GM12891 (cell line): ENCODE measurements at places on chromosomes 4 and X.

- no peak for DNase-seq
Observed at GRCh38 chr4:30714408-30715031, 5.6 kb upstream of the PCDH7 start.

DNA sequence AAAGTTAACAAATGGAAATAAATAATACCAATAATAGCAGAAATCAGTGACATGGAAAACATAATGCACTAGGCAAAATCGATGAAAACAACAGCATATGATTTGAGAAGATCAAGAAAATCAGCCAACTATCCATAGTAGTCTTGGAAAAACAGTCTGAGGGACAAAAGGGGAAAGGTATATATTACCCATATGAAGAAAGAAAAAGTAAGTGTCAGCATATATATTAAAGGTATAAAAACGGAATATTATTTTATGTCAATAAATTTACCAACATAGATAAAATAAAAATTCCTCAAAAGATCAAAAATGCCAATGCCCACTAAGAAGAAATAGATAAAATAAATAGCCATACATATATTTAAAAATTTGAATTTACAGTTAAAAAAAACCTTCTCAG lies 33.0 kb downstream of the ACTRT1 start:
- no peak for DNase-seq

GRCh38 chr4:14333616-14334015 lies 668.7 kb upstream of the CPEB2 start:
- DNase-seq, result no peak

GRCh38 chrX:13288671-13289070 lies 31.2 kb downstream of the ATXN3L start:
- no peak for DNase-seq

DNA sequence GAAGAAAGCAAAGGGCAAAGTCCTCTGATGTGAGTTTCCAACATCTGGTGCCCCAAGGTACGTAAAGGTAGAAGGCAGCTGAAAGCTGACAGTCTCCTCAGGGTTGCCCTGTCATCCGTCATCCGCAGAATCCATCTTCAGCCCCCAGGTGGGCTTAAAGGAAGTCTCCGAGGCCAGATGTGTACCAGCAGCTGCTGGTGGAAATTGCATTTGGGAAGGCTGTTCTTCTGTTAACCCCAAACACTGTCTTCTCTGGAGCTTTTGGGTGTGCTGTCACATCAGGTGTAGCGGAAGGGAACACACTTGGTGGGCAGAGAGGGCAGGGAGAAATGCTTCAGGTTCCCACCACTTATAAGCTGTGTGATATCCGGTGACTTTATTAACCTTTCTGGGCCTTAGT lies 310.0 kb upstream of the GATB start:
- DNase-seq, result no peak

GRCh38 chr4:168637872-168638756 lies 141.3 kb downstream of the PALLD start:
- no peak for DNase-seq

DNA sequence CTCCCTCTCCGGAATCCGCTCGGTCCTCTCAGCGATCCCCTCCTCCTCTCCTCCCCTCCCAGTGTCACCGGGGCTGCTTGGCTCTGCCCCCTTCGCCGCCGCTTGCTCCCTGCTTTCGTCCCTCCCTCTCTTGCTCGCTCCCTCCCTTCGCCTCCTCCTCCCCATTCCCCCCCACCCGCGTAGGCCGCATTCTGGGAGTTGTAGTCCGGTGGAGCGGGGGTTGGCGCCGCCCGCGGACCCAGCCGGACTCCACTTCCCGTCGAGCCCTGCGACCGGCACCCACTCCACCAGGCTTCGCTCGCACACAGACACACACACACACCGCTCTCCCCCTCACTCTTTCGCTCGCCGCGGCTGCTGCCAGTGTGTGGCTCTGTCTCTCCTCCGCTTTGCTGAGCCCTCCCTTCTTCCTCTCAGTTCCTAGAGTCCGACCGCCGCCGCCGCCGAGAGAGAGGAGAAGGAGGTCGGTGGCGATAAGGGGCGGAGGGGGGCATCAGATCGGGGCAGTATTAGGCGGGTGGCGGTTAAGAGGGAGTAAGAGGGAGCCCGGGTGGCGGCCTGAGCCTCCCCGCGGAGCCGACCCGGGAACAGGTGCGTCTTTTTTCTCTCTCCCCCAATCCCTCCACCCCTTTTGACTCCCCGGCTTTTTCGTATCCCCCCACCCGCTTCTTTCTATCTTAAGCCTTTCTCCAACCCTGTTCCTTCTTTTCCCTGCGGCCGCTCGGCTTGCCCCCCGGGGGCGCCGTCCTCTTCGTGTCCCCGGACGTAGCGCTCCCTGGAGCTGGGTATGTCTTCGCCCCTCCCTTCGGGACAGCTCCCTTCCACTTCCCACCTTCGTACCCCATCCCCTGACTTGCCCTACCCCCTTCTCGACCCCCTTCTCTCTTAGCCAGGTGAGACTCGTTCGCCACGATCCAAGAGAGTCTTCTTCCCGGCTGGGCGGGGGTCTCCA lies at the start of gene BCORL1:
TSS of gene BCORL1 (plus strand) at position 336 of the 952 bp plus-strand sequence. CDS start 22,597 bp downstream, outside the sequence.
- peak; percentile 86 for DNase-seq

DNA sequence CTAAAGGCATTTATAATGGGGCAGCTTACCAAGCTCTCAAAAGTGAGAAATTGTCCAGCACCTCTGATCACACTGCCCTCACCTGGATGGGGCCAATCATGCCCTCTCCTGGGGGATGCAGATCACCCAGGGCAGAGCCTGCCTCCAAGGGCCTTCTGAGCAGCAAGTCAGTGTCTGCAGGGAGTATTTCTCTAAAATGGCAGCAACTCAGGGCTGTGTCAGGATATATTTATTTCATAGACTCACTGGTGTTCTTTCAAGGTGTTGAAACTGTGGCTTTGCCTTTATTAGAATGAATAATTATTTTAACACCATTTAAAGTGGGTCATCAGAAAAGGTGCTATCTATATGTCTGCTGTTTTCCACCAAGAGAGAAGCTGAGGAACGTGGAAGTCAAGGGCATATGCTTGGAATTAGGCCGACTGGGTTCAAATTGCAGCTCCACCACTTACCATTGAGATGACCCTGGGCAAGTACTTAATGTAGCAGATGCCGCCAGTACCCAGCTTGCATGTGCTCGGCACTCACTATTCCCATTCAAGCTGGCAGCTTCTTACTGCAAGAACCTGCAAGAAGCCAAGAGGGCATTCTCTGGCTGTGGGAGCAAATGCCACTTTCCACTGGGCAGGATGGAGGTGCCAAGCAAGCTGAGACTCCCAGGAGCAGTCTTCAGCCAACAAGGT lies 590.0 kb downstream of the BCOR start:
- DNase-seq, result no peak

DNA sequence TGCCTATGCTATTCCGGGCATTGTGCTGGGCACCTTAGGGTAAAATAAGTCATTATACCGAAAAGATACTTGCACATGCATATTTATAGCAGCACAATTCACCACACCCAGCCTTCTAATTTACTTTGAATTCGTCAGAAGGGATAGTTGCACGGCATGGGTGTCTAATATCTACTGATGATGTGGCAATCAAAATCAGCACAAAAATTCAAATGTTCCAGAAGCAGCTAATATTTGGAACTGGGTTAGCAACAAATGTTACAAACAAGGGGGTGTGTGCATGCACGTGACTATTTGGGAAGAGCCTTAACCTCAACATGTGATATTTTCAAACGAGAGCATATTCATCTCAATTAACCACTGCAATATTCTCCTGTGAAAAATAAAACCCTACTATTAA lies 79.7 kb upstream of the PRSS48 start:
- DNase-seq, result no peak

DNA sequence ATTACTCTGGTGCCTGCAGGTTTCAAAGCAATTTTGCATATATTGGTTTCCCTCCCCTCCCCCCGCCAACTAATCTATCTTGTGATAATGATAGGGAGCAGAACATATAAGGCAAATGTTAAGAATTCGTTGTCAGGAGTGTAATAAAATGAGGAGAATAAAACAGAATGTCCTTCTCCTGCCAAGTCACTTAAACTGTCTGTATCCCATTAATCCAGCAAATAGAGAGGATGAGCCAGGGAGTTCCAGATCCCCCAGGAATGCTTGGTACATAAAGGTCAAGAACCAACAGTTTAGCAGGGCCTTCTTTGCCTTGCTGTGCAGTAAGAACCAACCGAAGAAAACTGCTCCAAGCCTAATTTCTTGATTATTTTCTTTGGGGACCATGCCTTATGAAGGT lies 141.4 kb downstream of the AMELX start:
- DNase-seq, result no peak

GRCh38 chr4:37243722-37244582 lies 591 bp upstream of the NWD2 start:
- DNase-seq, result peak; percentile 9

DNA sequence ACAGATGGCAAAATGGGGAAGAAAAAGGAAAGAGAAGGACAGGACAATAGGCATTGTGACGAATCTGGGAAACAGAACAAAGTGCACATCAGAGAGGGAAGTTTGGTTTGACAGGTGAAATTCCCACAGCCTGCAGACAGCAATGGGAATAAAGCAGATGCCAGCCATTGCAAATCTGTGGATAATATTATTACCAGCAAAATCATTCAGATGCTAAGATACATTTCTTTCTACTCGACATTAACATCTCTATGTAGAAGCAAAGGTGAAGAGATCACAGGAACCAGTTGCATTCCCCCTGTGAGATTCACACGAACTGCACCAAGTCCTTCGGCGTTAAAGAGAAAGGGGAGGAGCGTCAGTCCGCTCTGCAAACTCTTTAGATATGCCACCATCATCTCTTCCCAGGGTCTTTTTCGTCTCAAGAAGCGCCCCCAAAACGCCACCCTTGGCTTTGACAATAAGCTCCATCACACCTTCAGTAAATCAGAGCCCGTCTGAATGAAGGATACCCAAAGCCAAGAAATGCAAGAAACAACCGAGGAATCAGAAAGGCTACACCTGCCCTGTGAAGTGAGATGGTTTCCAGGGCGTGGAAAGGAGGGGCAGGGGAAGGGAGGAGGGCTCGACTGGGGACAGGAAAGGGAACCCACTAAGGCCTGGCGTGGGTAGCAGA lies 1.9 kb downstream of the NEUROG2 start:
- no peak for DNase-seq

DNA sequence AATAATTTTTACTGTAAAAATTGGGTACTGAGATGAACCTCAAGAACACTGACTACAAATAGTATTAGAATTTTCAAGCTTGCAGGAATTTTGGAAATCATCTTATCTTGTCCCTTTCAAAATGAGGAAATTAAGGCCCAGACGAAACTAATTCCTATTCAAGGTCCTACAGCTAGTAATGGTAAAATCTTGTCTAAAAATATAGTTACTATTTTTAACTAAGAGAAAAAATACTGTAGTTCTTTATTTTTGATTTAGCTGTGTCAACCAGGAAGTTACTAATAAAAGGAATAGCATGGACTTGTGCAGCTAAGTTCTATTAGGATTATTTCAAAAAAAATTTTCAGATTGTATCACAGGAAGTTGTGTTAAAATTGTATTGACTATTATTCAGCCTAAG lies 12.7 kb downstream of the PRIMPOL start:
- no peak for DNase-seq

DNA sequence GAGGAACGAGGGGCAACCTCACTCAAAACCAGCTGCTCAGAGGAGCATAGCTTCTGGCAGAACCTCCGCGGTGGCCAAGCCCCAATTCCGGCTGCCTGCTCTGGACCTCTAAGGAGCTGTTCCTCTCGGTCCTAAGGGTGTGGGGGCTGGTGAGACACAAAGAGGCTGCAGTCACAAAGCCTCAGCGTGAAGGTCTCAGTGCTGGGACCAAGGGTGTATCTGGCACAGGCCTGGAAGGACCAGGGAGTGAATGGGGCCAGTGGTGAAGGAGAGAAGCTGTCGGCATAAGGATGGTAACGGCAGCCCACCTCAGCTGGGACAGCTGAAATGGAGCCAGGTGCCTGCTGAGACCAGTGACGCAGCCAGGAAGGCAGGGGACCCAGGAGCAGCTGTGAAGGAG lies 5.3 kb downstream of the PDE6B start:
- no peak for DNase-seq

GRCh38 chr4:117844594-117844993 lies 189.7 kb upstream of the NDST3 start:
- no peak for DNase-seq

DNA sequence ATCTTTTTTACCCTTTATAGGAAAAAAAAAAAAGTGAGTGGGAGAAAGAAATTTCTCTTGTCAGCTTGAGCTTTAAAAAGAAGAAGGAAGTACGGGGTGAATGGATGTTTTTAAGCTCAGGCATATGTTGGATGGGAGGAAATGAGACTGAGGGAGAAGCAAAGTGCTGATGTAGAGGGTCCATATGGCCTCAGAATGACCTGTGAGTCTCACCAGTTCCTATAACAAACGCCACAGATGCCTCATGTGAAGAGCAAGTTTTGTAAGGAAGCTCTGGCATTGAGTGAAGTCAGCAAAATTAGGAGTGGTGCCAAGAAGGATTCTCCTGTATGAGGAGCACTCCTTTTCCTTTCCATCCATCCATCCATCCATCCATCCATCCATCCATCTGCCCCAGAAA lies 214.6 kb downstream of the PTTG2 start:
- no peak for DNase-seq

DNA sequence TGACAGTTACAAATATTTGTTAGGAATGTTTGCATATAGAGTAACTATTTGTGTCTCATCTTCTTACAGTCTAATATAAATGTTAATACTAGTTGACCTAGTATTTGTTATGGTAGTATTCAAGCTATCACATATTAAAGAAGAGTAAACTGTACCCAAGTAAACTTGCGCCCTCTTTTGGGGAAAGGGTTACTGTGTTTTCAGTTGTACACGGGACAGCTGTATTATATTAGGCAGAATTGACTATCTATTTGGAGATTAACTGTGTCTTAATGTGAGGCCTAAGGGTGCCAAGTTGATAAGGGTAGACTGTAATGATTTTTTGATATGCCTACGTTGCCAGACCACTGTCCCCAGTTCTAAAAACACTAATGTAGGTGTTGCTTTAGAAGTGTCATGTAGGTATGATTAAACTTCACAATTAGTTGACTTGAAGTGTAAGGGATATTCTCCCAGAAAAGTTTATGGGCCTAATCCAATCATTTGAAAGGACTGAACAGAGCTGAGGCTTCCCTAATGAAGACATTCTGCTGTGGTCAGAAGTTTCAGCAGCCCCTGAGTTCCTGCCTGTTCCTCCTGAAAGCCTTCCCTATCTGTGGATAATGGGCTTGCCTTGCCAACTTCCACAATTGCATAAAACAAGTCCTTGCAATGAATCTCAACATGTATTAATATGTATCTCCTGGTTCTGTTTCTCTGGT lies 172.8 kb upstream of the CXCL13 start:
- DNase-seq, result no peak

- no peak for DNase-seq
Observed at GRCh38 chr4:70936200-70936787, 34.1 kb downstream of the MOB1B start.

GRCh38 chrX:143853488-143853887 lies 30.4 kb upstream of the UBE2NL start:
- no peak for DNase-seq

- DNase-seq, result no peak
Observed at GRCh38 chr4:139560406-139561104, 4.5 kb upstream of the SETD7 start.

GRCh38 chr4:825063-825970 lies 612 bp downstream of the CPLX1 start:
- DNase-seq, result no peak

GRCh38 chrX:108945883-108946523 lies 209.6 kb upstream of the IRS4 start:
- DNase-seq, result no peak

- DNase-seq, result no peak
Observed at GRCh38 chrX:155819525-155819924, 61.6 kb upstream of the VAMP7 start.
